ENCODE measurements at places on chromosomes 11 and 22.

DNA sequence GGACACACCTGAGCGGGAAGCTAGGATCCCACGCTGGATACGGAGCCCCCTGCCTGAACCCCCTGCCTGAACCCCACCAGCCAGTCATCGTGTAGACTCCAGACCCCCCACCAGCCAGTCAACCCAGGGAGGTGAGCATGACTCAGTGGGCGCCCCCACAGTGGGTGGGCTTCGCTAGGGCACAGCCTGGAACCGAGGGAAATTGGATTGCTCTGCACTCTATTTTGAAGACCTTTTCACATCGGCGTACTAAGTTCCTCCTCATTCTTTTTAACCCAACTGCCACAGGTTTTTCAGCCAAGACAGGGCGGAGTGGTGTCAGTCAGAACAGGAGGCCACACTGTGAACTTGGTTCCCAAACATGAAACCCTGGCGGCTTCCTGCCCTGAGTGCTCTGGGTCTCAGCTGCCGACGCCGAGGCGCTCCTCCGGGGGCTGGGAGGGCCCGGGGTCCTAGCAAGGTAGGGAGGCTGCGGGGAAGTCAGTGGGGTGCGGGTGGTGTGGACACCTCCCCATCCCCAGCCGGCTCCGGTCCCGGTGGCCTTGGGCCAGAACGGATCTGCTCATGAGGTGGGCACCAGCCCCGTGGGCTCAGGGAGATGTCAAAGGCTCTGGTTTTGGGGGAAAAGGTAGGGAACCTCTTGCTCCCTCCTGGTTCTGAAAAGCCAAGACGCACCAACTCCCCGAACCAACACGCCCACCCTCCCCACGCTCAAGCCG, 57.0 kb downstream of the BRD1 start:
- no peak for DNase-seq

GRCh38 chr11:46302866-46303265, 25.4 kb downstream of the CREB3L1 start:
- no peak for DNase-seq

GRCh38 chr11:6708876-6709275, 25.7 kb upstream of the MRPL17 start:
- DNase-seq = no peak

DNA sequence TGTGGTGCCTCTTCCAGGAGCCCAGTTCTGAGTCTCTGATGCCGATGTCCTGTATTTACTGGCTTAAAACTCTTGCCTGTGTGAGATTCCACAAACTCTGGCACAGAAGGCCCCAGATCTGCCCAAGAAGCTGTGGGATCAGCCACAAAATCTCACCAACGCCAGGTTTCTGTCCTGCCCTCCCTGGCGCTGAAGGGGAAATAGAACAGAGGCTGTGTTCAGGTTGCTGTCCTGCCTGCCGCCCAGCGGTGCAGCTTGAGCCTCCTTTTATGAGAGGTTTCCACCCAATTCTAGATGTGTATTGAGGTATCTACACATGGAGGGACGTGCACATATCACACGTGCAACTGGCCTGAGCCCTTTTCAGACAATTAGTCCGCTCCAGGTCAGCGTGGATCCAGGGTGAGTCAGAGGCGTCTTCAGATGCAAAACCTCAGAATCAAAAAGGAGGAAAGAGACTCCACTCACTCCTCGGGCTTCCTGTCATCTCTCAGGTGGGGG, 2.2 kb downstream of the TMEM80 start:
- DNase-seq = no peak

GRCh38 chr11:44008698-44009097, 39.1 kb upstream of the ACCSL start:
- no peak for DNase-seq

- no peak for DNase-seq
These were observed 185.9 kb upstream of the ZBED5 start for GRCh38 chr11:11043721-11044120.

- no peak for DNase-seq
These were observed 113.7 kb downstream of the PTPRJ start for GRCh38 chr11:48093795-48094642.

- DNase-seq = no peak
These were observed 718.8 kb downstream of the CNTN5 start for GRCh38 chr11:99739464-99740089.

Measured in stimulated activated CD8-positive, alpha-beta memory T cell treated with anti-CD3 and anti-CD28 coated beads, Interleukin-7, amount 100 ng/mL, for 1 hour (primary cell).